Ovary (tissue), 10 donors: ENCODE measurements at places on chromosomes 2 and 18. TPM values are rescaled to one million over a fixed set of nuclear protein-coding genes. Genes with fewer than 3 reads are reported as not detected.

Gene ZAP70
- 0.69 TPM for total RNA-seq

Gene KCNF1
- not detected for total RNA-seq

Gene ZNF2
- total RNA-seq = 6.9 TPM

Gene MBD5
- total RNA-seq = 45.8 TPM

DNA sequence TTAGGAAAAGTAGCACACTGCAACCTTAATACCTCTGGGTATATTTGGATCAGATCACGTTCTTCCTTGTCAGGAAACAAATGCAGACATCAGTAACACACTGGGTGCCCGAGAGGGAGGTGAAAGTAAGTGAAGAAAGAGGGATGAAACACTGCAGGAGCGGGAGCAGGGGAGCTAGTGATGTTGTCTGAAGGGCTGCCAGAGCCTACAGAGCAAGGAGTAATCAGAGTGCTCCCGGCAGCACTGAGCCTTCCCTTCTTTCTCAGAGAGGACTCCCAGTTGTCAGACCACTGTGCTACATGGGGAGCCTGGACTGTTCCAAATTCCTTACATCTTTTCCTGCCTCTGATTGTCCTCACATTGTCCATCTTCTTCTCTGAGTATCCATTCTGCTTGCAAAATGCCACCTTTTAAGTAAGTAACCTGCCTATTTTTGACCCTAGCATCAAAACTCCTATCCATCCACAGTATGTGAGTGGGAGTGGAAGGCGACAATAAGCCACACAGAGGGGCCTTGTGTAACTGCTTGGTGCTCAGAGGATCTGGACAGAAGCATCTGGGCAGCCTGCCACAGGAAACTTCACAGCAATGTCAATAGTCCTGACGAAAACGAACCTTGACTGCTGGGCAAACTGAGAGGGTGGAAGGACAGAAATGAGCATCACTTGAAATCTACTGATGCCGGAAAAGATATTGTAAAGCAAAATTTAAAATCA, 10.8 kb upstream of the NAB1 start:
- no peak for DNase-seq

DNA sequence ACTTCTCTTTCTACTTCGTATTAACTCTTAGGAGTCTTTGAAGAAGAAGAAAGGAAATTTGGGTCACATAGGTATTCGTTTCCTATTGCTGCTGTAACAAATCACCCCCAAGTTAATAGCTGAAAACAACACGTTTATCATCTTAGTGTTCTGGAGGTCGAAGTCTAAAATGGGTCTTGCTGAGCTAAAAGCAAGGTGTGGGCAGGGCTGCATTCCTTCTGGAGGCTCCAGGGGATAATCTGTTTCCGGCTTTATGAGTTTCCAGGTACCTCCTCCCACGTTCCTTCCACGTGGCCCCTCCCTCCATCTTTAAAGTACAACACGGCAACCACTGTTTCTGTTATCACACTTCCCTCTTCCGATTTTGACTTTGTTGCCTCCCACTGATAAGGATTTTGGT, 233.5 kb upstream of the RBBP8 start:
- no peak for DNase-seq

GRCh38 chr2:128690431-128690830, 371.8 kb upstream of the HS6ST1 start:
- DNase-seq = no peak

DNA sequence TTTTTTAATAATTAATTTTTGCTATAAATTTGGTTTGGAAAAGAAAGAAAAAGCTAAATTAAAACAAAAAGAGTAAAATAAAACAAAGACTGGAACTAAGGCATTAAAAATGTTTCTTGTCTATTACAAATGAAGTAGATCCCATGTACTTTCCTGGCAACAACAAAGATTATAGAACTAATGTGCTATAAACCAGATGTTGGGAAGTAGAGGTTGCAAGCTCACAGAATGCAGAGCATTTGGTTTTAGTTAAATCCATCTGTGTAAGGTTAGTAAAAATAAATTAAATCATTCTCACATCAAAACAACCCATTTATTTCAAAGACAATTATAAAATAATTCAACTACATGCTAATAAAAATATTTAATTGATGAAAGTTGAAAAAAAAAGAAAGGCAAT, 157.2 kb upstream of the ZC3H15 start:
- DNase-seq = no peak

GRCh38 chr2:28173377-28173776, 219.3 kb upstream of the FOSL2 start:
- no peak for DNase-seq

DNA sequence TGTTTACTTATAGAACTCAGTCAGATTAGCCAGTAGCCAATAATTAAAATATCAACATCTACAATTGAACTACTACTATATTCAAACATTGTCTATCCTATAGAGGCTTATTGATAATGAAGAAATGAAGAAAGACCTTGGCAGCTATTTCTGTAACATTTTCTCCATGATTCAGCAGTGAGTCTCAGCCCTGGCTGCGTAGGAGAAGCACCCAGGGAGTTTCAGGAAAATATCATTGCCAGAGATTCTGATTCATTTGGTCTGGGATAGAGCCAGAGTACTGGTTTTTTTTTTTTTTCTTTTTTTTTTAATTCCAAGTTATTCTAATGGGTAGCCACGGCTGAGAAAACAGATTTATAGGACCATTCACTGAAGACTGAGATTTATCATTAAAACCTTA, 404.8 kb downstream of the TXNL1 start:
- DNase-seq = no peak

GRCh38 chr2:203802342-203803052, 65.1 kb upstream of the CTLA4 start:
- DNase-seq = no peak

GRCh38 chr2:26072925-26073768, 39.3 kb downstream of the RAB10 start:
- DNase-seq = no peak

DNA sequence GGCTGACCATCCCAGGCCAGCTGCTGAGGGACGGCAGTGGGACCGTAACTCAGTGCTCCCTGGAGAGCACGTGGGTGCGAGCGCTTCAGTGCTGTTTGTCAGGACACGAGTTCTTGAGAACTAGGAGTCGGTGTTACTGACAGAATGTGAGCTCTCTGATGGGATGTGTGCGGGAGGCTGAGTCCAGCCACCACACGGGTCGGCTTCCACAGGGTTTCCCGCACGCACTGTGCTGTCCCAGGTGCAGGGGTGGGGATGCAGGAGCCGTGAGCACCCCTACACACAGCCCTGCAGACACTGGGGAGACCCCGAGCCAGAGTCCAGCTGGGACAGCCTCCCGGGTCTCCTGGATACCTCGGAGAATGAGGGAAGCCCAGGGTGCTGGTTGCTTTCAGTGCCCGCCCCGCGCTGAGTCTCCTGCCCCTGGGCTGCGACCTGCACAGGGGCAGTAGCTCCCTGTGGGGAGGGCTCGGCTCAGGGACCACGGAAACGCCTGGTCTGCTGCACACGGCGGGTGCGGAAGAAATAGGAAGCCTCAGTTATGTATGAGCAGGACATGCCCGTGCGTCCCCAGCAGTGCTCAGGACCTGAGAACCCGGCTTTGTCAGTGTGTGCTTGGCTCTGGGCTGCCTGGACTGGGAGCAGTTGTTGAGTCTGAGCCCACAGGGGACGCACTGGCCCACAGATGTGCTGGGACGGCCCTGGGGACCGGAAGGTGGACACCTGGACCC, 71.2 kb downstream of the KCNG2 start:
- DNase-seq = no peak

DNA sequence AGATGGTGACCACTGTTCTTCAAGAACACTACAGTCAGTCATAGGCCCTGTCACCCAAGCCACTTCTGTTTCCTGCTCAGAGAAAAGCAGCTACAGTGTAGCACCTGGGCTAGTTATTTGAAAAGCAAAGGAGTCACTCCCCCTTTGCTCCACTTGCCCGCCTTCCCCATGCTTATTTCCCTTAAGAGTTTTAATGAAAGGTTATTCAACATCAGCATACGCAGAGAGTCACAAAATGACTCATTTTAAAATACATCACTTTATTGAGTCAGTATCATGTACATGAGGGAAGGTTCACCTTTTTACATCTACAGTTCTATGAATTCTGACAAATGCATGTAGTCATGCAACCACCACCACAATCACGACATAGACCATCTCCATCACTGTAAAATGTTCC, 71.3 kb downstream of the TNFRSF11A start:
- DNase-seq = no peak

GRCh38 chr2:197165020-197165419, 145.6 kb downstream of the ANKRD44 start:
- no peak for DNase-seq

GRCh38 chr2:241130316-241130715, 19.0 kb downstream of the PASK start:
- no peak for DNase-seq
